ENCODE measurements at places on chromosomes 12 and 14.

- DNase-seq = no peak
Observed at GRCh38 chr14:29721586-29721985, 206.1 kb downstream of the PRKD1 start.

DNA sequence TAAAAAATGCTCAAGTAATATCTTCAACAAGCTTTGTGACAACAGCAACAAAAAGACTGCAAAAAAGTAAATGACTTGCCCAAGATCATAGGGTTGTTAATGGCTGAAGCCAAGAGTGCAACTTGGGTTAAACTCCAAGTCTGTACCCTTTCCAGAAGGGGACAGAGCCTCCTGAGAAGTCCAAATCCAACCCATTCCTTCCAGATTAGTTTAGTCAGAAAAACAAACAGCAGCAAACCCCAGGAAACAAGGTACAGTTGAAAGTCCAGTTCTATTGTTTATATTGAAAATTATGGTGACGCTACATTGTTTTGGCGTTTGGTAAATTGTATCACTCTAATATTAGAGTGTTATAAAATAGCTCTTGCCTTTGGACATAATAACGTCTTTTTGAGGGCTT lies 239.9 kb downstream of the SPTSSA start:
- DNase-seq = no peak

DNA sequence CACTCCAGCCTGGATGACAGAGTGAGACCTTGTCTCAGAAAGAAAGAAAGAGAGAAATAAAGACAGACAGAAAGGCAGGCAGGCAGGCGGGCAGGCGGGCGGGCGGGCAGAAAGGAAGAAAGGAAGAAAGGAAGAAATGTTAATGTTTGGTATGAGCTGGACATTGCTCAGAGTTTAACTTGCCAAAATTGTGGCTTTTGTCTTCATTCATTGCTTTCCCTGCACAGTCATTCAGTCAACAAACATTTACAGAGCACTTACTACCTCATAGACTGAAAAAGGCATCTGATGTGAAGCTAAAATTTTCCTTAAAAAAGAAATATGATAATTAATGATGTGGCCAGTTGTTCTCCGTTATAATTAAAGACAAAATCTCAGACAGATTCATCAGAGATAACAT lies 247.1 kb downstream of the SPTSSA start:
- DNase-seq = no peak

- DNase-seq = no peak
Observed at GRCh38 chr12:111314953-111315539, 53.8 kb downstream of the PHETA1 start.

All from fibroblast of skin of left quadriceps (primary cell).